ENCODE measurements at places on chromosomes 13 and 19.

- DNase-seq, result no peak
Observed at GRCh38 chr13:114064450-114065140, 67.8 kb downstream of the RASA3 start.

DNA sequence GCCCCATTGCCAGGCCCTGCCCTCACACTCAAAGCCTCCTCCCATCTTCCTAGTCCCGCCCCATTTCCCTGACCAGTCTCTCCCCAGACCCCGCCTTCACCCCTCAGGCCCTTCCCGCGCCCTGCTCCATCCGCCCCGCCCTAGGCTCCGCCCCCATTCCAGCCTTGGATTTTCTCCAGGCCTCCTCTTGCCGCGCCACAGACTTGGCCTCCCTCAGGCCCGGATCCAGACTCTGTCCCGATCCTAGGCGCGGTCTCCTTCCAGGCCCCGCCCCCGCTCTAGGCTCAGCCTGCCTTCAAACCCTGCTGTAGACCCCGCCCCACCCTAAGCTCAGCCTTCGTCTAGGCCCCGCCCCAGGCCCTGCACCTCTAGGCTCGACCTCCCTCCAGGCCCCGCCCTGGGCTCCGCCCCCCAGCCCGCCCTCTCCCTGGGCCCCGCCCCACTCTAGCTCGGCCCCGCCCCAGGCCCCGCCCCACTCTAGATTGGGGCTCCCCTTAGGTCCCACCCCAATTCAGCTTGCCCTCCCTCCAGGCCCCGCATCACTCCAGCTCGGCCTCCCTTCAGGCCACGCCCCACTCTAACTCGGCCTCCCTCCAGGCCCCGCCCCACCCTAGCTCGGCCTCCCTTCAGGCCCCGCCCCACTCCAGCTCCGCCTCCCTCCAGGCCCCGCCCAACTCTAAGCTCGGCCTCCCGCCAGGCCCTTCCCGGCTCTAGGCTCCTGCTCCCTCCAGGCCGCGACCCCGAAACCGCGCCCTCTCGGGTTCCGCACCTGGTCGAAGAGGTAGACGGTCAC, 18.5 kb downstream of the LMTK3 start:
- DNase-seq, result peak; percentile 65

DNA sequence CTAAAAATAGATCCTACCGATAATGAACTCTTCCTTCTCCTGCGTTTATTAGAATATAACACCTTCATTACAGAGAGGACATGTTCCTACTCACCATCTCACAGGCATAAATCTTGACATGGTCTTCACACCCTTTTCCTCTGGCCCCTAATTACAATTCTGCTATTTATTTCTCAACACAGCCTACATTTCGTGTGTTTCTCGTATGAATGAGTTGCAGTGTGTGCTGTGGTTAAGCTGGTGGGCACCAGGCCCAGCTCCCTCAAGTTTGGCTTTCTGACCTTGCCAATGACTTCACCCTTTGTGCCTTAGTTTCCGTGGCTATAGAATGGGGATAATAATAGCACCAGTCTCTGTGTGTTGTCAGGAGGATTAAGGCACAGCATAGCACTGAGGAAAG, 12.3 kb upstream of the KATNAL1 start:
- DNase-seq, result no peak

DNA sequence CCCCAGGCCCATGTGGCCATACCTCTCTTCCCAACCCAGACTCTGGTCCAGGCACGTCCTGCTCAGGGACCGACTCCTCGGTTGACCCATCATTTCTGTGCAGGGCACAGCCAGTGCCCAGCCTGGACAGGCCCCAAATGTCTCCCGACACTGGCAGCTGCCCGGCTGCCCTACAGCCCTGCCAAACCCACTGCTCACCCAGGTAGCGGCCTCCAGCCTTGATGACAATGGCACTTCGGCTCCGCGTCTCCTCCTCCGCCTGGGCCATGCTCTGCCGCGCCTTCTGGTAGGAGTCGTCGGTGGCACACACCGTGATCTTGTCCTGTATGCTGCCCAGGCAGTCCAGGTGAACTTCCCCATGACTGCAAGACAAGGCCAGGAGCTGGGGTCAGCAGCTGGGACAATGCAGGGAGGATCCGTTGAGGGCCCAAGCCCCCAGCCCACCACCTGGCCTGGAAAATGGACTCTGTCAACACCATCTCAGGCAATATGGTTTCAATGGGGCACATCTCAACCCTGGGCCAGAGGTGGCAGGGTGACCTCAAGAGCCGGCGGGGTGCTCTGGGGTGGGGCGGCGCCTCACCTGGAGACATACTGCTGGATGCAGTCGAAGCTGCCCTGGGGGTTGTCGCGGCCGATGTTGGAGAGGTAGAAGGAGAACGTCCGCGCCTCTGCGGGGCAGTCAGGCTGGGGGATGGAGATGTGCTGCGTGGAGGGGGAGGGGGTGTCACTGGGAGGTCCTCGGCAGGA, 27.5 kb upstream of the ISYNA1 start:
- no peak for DNase-seq

DNA sequence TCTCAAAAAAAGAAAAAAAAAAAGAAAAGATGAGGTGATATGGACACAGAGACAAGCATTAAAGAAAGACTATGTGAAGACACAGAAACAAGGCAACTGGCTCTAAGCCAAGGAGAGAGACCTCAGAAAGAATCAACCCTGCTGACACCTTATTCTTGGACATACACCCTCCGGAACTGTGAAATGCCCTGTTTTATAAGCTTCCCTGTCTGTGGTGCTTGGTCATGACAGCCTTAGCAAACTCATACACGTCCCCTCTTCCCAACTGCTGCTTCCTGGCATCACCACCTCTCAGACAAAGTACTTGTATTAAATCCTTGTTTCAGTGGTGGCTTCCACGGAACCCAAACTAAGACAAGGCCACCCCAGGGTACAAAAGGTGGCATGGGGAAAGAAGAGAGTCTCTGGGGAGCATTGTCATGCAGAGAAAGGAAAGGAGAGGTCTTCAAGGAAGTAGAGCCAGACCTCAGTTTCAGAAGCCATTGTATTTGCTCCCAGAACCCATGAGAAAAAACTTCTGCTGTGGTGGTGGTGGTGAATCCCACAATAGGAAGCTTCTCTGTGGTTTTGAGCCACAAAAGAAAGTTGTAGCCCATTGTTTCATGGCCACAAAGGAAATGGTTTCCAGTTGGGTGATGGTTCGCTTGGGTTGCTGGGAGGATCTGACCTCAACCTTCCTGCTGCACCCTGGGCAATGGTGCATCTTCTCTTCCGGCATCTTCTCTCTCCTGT, 16.3 kb upstream of the TSPAN16 start:
- DNase-seq, result no peak

- DNase-seq, result no peak
Observed at GRCh38 chr13:60431108-60431700, 34.2 kb downstream of the TDRD3 start.

DNA sequence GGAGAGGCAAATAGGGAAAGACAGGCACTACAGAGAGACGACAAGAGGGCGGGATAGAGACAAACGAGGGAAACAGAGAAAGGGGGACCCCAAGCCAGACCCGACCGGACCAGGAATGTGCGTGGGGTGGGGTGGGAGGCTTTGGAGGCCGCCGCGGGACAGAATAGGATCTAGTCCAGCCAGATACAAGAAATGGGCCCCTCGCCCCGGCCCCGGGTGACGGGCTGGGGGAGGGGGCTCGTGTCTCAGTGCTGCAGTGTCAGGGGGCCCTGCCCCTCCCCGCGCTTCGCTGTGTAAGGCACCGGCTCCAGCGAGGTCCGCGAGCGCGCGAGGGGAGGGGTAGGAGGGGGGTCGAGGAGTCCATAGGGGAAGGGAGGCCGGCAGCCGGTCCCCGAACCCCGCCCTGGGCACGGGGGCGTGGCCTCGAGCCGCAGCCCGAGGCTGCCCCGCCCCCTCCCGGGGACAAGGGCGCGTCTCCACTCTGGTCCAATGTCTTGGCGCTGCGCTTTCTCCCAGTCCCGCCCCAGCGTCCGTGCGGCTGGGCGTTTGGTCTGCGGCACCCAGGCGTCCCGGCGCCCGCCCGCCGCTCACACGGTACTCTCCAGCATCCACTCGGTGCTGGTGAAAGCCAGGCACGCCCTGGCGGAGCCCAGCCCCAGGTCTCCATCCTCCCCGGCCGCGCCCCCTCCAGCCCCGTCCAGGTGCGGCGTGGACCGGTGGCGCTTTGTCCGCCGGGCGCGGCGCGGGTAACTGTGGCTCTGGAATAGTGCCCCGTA, 11.0 kb downstream of the IFNL1 start:
- DNase-seq, result no peak

GRCh38 chr13:101092985-101093384, 323.3 kb downstream of the NALCN start:
- no peak for DNase-seq

DNA sequence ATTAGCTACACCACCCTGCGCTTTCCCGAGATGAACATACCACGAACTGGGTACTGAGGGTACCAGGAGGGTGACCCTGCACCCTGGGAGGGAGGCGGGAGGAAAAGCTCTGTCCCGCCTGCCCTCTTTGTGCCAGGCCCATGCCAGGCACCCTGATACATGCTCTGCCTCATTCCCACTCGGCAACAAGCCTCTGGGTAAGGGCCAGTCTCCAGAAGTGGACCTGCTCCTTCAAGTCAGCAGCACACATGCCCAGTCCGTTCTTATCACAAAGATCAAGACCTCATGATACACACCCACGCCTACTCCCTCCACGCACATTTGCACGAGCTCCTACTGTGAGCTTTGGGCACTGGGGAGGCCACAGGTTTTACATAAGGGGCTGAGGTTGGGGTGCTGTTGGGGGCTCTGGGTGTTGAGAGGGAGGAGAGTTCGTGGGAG, 2.0 kb upstream of the FFAR1 start:
- DNase-seq, result no peak

GRCh38 chr13:36778083-36778671, 40.8 kb upstream of the RFXAP start:
- no peak for DNase-seq

DNA sequence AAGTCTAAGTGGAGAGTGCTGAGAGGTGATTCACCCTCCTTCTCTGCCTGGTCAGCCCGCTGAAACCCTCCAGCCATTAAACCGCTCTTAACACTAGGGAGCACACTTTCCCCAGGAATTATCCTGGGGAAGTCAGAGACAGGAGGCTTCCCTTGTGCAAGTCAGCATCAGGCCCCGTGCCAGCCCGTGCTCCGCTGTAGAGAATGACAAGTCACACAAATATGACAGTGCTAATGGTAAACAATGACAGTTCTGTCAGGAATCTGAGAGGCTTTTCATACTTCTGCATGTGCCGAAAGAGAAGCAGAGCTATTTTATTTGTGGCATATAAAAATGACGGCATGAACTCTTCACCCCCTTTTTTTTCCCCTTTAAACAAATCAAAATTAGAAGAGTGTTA, 816.9 kb upstream of the SLC10A2 start:
- DNase-seq, result no peak

DNA sequence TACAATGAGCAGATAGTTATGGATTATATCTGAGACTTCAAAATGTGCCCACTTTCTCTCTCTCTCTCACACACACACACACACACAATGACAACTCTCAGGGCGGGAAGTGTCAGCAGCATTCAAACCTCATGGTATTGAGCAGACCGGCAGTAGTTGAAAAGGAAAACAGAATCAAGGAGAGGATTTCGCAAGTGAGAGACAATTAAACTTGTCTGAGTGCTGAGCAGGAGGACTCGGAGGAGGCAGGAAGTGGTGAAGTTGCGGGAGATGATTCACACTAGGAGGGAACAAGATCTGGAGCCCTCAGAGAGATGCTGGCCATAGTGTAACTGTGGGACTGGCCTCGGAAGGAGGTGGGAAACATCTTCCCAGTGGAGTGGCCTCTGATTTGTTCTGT, 353.1 kb downstream of the EFNB2 start:
- no peak for DNase-seq

- DNase-seq, result no peak
Observed at GRCh38 chr19:32363175-32363574, 17.8 kb downstream of the ZNF507 start.

GRCh38 chr13:75896271-75896670, 260.1 kb downstream of the LMO7 start:
- no peak for DNase-seq

DNA sequence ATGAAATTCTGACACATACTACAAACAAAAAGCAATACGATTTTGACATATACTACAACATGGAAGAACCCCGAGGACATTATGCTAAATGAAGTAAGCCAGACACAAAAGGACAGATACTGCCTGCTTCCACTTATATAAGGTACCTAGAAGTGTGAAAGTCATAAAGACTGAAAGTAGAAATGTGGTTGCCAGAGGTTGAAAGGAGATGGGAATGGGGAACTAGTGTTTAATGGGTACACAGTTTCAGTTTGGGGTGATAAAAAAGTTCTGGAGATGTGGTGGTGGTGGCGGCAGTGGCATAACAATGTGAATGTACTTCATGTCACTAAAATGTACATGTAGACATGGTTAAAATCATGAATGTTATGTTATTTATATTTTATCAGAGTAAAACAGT, 12.1 kb upstream of the NDFIP2 start:
- no peak for DNase-seq

GRCh38 chr19:33365691-33366090, 7.8 kb upstream of the CEBPG start:
- DNase-seq, result no peak

- no peak for DNase-seq
Observed at GRCh38 chr13:38914070-38914469, 76.6 kb downstream of the STOML3 start.

DNA sequence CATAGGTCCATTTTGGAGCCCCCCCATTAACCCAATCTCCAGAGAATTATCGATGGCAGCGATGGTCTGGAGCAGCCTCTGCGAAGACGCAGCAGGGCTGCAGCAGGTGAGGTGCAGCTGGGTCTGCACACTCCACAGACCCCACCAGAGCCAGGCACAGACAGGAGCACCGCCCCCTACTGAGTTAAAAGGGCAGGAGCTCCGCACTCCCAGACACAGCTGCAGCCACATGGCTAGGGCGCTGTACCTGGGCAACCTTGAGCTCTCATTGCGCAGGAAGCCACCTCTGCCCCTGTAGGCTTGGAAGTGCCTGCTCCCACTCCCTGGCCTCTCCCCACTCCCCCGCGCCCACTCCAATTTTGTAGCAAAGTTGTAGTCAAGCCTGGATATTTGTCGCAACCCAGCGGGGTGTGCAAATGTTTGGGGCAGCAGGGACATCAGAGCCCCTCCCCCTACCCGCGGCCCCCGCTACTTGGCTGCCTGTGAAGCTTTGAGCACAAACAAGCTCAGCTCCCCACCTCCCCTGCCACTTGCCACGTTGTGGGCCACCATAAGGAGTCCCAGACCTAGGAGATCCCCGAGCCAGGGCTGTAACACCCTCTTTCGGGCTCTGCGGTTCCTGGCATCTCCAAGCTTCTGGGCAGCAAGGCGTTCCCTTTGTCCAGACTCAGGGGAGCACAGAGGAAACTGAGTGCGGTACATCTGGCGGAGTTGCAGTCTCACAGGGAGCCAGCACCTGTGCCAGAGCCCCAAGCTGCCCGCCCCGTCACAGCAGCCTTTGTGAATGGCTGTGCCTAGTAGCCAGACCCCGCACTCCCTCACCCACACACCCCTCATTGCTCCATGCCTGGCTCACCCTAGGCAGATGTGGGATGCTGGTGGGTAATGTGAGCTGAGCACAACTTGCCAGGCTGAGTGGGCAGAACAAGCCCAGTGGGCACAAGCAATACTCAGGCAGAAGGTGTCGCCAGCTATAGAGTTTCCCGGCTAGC, 949.7 kb upstream of the SLITRK1 start:
- no peak for DNase-seq

GRCh38 chr19:23312515-23312914, 62.3 kb upstream of the ZNF724 start:
- no peak for DNase-seq

- no peak for DNase-seq
Observed at GRCh38 chr19:18118420-18119012, 20.9 kb downstream of the MAST3 start.

Data from T-helper 1 cell (primary cell).